ENCODE measurements at places on chromosomes 1 and 21. TPM values are rescaled to one million over a fixed set of nuclear protein-coding genes. Genes with fewer than 3 reads are reported as not detected.
A peak's percentile ranks its signal among the peaks of the same experiment; 100 is the strongest.

The AJAP1 gene
- 0.44 TPM for total RNA-seq

- no peak for DNase-seq
- H3K4me3 ChIP-seq, result no peak overlapping the region
- no peak overlapping the region for H3K27ac ChIP-seq
- no peaks in the 10 kb centered on the region for H3K4me1 ChIP-seq
These were observed 213.4 kb upstream of the PTBP2 start for GRCh38 chr1:96508233-96508632.

The SPRR2A gene
- not detected for total RNA-seq

GRCh38 chr1:40769815-40770214, 13.8 kb upstream of the KCNQ4 start:
- peaks cover 8% of the 10 kb centered on the region for H3K36me3 ChIP-seq
- no peak overlapping the region for H3K4me3 ChIP-seq
- DNase-seq, result no peak
- peak overlapping the region; percentile 40 for H3K27ac ChIP-seq
